Liver (tissue), 10 donors: ENCODE measurements at places on chromosomes 11 and 22. TPM values are rescaled to one million over a fixed set of nuclear protein-coding genes. Genes with fewer than 3 reads are reported as not detected.

Gene ART1
- not detected for total RNA-seq

Gene PHLDA2
- 0.23 TPM for total RNA-seq

Gene SESN3
- total RNA-seq, result 46.6 TPM

Gene SPI1
- total RNA-seq, result 12.5 TPM

Gene CFAP300
- total RNA-seq, result not detected
